Neural progenitor cell (in vitro differentiated cells): ENCODE measurements at places on chromosomes 2 and 18.

- DNase-seq: no peak
Observed at GRCh38 chr18:77114415-77115191, 18.0 kb downstream of the MBP start.

GRCh38 chr18:22494771-22495170 is 77.1 kb upstream of the CTAGE1 start:
- DNase-seq: no peak

GRCh38 chr2:40827392-40827791 is 375.5 kb upstream of the SLC8A1 start:
- no peak for DNase-seq

GRCh38 chr2:138293549-138293948 is 208.0 kb upstream of the SPOPL start:
- DNase-seq: no peak

DNA sequence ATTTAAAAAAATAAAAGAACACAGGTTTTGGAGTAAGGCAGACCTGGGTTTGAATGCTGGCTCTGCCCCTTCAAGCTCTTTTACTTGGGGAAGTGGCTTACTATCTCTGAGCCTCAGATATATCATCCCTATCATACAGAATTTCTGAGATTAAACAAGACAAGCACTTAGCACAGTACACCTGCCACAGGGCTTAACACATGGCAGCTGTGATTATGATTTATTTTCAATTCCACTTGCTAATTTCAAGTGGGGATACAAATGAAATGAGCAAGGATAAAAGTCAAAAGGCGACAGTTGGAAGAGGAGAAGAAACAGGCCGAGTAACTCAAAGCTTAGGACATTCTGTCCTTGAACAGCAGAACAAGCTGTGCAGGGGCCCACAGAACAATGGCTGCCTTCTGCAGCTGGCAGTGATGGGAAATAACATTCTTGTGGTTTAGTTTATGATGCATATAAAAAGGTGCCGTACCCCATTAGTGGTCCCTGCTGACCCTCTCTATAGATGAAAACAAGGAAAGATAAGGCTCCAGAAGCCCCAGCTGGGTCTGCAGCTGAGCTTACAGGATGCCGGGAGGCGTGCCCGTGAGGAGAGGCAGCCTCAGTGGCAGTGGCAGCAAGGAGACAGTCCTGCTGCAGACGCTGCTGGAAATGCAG is 45.3 kb downstream of the KIF3C start:
- no peak for DNase-seq

- no peak for DNase-seq
Observed at GRCh38 chr2:63716146-63716545, 125.5 kb upstream of the UGP2 start.

DNA sequence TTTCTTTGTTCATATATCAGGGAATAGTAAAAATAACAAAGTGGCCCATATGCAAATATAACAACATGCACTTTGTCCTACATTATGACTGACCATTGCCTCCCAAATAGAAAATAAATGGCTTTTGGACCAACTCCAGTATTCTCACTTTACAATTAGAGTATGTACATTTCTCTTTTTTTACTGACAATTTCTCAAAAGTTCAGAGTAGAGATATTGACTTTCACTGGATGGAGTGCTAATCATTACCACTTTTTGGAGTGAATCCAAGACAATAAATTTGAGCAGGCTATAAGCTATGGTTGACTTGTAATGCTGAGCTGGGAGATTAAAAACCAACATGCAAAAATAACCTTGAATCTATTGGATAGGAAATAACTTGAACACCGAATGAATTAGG is 987.4 kb downstream of the SUCLG1 start:
- no peak for DNase-seq

- no peak for DNase-seq
Observed at GRCh38 chr2:159129824-159130223, 156.7 kb downstream of the WDSUB1 start.
